ENCODE measurements at places on chromosomes 6 and 20.

DNA sequence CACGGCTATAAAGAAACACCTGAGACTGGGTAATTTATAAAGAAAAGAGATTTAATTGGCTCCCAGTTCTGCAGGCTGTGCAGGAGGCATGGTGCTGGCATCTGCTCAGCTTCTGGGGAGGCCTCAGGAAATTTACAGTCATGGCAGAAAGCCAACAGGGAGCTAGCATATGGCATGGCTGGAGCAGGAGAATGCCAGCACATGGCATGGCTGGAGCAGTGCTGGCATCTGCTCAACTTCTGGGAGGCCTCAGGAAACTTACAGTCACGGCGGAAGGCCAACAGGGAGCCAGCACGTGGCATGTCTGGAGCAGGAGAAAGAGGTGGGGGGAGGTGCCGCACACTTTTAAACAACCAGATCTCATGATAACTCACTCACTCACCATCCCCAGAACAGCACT is 32.5 kb upstream of the DACT2 start:
- DNase-seq = no peak

DNA sequence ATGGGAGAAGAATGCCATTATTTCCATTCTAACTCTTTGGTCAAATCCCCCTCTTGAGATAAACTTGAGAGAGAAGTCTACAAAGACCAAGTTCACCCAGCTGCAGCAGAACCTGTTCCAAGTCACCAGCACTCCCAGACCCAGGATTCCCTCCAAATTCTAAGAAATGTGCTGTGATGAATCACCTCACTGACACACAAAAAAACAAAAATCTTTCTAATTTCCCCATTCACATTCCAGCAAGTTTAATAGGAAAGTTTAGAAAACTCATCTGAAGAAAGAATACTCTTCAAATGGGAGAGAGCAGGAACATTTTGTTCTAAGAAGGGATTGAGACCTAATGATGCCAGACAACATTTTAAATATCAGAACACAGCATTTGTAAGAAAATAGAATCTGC is 213.6 kb upstream of the PLCB4 start:
- no peak for DNase-seq

GRCh38 chr6:43408259-43408658 is 19.1 kb upstream of the ABCC10 start:
- no peak for DNase-seq

GRCh38 chr6:53834132-53834531 is 39.3 kb downstream of the LRRC1 start:
- DNase-seq = no peak

DNA sequence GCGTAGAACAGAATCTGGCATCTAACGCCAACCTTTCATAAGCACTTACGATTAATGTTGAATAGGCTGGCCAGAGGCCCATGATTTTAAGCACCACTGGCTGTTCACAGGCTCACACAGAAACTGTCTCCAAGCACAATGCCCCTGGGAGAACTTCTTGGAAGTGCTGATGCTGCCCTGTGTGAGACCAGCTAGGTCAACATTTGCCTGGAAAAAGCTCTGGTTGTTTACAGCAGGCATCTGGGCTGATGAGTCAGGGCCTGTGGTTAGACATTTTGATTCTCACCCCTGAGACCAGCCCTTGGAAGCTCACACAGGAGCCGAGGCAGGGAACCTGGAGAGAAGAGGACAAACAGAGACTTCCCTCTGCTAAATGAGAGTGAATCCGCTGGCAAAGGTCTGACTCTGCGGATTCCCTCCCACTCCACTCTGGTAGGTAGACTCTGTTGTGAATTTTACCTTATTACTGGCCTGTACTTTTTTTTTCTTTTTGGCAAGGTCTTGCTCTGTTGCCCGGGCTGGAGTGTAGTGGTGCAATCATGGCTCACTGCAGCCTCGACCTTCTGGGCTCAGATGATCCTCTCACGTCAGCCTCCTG is 6.8 kb upstream of the SULF2 start:
- DNase-seq = no peak

DNA sequence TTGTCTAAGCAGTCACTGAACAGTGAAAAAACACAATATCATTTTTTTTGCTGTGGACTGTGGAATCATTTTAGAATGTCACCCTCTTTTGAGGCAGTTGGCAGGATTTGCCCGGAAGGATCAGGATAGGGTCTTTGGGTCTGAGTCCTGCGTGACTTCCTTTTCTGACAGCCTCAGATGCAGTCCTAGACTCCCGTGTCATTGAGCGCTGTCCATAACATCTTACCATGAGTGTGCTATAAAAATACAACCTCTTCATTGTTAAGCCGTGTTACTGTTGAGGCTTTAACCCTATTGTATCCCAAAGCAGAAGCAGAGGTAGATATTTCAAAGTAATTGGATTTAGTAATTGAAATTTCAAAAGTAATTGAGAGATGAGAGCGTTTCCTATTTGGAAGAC is 30.6 kb downstream of the ARID1B start:
- no peak for DNase-seq

GRCh38 chr20:14235355-14235754 is 102.1 kb downstream of the FLRT3 start:
- no peak for DNase-seq

DNA sequence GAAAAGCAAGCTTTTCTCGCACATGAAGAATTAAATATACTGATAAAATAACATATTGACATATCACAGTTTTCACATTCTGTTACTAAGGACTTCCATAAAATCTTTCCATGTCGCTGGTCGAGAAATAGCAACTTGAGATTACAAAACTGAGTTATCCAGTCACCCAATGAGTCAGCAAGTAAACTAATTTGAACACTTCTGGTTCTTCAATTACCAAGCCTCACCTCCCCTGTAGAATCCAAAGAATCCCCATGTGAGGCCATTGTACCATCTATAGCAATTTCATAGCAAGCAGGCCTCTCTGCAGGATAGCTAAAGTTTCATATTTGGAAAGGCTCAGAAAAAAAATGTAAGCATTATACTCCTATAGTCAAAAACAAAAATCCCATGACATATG is 87.3 kb downstream of the PKHD1 start:
- DNase-seq = no peak

- DNase-seq = no peak
These were observed 47.6 kb upstream of the RBM24 start for GRCh38 chr6:17233531-17233930.

GRCh38 chr6:27066381-27066780 is 181.1 kb upstream of the PRSS16 start:
- DNase-seq = no peak

- DNase-seq = no peak
These were observed 160.8 kb downstream of the ZDHHC14 start for GRCh38 chr6:157541618-157542413.

GRCh38 chr6:144286503-144287393 is 1.6 kb downstream of the UTRN start:
- DNase-seq = no peak

Data from SHP77 (cell line).